Fibroblast of villous mesenchyme (primary cell): ENCODE measurements at places on chromosomes 5 and 9. TPM values are rescaled to one million over a fixed set of nuclear protein-coding genes. Genes with fewer than 3 reads are reported as not detected.

Gene OR2K2
- not detected in 2 replicates for total RNA-seq

Gene ITGA2
- total RNA-seq: 16.4 and 35.0 TPM in 2 replicates

Gene IFNA13
- total RNA-seq: not detected in 2 replicates

Gene SLC26A2
- total RNA-seq: 16.4 and 21.6 TPM in 2 replicates

Gene PKD2L2
- total RNA-seq: not detected in 2 replicates

- DNase-seq: peak; percentile 89
These were observed 62.3 kb upstream of the HMHB1 start for GRCh38 chr5:143749581-143750205.

DNA sequence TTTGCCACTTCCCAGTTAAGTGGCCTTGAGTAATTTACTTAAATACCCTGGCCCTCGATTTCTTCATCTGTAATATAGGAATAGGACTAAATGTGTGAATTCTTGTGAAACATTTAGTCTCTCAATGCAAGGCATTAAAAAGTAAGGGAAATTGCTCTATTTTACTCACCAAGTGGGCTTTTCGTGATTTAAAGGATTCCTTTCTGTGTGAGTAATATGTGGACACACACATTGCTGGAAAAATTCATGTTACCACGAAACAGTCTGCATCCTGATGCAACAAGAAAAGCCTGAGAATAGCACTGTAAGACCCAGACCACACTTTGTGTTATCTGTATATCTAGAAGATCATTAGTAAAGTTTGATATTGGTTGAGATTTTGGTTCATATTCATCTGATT is 1243.0 kb upstream of the CDH9 start:
- no peak for DNase-seq

GRCh38 chr9:89413963-89414638 is 83.8 kb downstream of the SEMA4D start:
- DNase-seq: no peak
